ENCODE measurements at places on chromosomes 3 and 15.
A peak's percentile ranks its signal among the peaks of the same experiment; 100 is the strongest.

- no peak for DNase-seq
These were observed 219.8 kb upstream of the THRB start for GRCh38 chr3:24714436-24714835.

- DNase-seq: no peak
These were observed 143.5 kb upstream of the TGFBR2 start for GRCh38 chr3:30462721-30463470.

DNA sequence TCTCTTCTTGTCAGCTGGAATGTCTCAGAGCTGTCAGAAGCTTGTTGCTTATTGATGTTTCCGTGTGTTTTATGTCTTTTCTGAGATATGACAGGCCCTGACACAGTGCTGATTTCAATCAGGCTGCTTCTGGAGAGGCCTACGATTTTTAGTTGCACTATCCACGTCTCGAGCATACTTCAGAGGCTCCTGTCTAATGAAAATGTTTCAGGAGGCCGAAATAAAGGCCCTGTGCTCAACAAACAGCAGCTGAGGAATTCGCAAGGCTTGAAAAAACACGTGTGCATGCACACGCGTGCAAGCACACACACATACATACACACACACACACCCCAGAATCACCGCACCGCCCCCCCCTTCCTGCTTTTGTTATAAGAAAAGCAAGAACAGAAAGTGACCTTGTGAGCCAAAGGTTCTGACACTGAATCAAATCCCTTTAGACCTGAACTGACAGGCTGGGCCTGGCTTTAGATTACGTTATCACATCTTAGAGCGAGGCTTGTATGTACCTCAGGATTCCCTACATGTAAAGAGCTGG, 296.6 kb downstream of the NR2F2 start:
- DNase-seq: no peak

- DNase-seq: no peak
These were observed 97.5 kb upstream of the TLE3 start for GRCh38 chr15:70195171-70195570.

DNA sequence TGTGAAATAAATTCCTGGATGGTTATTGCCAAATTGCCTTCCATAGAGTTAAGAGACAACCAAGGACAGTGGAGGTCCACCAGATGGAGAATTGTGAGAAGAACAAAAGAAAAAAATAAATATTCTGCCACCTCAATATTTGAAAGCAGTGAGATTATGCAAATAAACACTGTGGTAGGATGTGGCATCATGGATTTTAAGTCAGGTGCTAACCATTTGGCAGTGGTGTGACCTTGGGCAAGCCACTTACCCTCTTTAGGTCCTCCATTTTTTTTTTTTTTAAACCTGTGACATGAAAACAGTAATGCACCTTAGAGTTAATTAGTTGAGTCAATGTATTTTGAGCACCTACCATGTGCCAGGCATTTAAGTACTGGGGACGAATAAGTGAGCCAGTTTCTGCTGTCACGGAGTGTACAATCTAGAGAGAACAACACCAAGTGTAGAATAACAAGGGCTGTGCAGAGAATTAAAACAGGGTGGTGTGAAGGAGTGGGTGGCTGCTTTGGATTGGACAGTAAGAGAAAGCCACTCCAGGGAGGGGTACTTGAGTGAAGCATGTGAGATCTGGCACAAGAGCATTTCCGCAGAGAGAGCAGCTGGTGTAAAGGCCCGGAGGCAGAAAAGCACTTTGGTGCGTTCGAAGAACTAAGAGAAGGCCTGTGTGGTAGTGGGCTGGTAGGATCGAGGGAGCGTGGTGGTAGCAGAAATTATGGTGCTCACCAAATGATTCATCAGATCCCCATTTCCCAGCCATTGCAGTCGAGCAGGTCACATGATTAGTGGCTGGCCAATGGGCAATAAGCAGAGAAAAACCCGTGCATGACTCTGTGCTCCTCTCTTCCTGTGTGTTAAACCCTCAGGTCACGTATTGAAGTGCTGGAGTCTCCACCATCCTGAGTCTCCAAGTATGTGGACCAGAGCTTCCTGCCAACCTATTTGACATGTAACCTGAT, 39.2 kb downstream of the CCK start:
- DNase-seq: no peak

DNA sequence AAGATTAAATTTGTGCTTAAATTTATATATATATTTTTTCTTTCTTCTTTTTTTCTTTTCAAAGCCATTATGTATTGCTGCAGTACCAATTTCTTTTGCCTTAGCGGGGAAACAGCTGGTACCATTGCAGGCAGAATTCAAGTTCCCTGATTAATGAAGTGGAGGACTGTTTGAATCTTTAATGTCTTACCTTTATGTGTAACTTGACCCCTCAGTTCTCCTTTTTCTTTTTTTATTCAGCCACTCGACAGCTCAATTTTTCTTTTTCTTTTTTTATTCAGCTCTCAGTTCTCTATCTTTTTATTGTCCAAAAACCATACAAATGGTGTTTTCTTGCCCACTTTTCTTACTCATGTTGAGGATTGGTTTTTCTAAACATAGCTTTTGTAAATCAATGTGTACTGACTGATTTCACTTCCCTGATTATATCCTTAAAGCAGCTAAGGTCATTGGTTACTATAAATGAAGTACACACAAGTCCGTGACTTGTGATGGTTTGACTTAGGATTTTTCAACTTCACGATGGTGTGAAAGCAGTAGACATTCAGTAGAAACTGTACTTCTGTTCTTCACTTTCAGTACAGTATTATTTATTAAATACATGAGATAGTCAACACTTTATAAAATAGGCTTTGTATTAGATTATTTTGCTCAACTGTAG, 22.8 kb downstream of the ATP2C1 start:
- no peak for DNase-seq

- DNase-seq: no peak
These were observed at the start of gene HSPBAP1 for GRCh38 chr3:122793568-122794416. Gene HSPBAP1 (minus strand): TSS chr3:122793831. CDS start chr3:122793680, 151 bp downstream.

DNA sequence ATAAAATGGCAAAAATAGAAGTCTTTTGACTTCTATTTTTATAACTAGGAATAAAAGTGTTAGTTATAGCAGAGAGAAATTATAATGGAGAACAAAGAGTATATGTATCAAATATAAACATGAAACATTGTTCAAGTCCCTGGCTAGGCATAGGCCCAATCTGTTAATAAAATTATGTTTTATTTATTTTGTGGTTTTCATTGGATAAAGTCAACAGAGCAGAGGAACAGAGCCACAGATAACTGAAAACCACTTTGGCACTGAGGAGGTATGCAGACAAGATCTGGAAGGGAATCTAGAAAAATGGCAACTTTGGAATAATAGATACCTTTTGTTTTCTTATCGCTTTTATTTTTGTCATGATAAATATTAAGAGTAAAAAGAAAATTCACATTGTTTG, 50.4 kb upstream of the ICE2 start:
- no peak for DNase-seq

DNA sequence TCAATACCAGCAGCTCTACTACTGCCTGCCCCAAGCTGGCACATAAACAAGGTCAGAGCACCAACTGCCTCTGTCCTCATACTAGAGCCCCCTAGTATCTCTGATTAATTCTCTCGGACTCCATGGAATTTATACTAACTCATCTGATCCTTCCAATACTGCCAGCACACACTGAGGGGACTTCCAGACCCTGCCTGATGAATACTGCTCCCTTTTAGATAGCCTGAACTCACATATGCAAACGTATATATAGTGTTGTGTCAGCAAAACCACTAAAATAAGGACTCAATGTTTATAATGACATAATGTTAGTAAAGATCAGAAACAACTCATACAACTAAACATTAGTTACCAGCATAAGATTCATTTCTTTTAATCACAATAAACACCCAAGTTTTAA, 25.0 kb downstream of the CEP70 start:
- no peak for DNase-seq

GRCh38 chr3:145017959-145018358, 1046.3 kb downstream of the DIPK2A start:
- DNase-seq: no peak

DNA sequence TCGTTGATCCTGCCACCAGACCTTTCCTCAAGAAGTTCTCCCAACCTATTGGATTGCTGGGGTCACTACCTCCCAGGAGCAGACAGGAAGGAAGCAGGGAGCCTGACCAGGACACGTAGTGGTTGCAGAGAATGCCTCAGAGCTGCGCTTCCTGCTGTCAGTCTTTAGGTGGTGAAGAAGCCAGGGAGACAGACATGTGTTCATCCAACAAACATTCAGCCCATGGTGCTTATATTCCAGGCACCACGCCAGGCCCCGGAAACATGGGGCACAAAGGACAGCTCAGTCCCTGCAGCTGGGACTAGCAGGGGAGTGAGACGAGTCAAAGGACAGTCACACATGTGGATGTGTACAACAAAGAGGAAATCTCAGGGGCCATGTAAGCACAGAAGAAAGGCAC, 26.0 kb upstream of the CORO2B start:
- no peak for DNase-seq

GRCh38 chr3:111069974-111070771, 1.4 kb upstream of the NECTIN3 start:
- DNase-seq: no peak

GRCh38 chr3:172467170-172467824, 19.0 kb upstream of the GHSR start:
- no peak for DNase-seq

GRCh38 chr3:177096615-177097014, 100.7 kb downstream of the TBL1XR1 start:
- DNase-seq: no peak

DNA sequence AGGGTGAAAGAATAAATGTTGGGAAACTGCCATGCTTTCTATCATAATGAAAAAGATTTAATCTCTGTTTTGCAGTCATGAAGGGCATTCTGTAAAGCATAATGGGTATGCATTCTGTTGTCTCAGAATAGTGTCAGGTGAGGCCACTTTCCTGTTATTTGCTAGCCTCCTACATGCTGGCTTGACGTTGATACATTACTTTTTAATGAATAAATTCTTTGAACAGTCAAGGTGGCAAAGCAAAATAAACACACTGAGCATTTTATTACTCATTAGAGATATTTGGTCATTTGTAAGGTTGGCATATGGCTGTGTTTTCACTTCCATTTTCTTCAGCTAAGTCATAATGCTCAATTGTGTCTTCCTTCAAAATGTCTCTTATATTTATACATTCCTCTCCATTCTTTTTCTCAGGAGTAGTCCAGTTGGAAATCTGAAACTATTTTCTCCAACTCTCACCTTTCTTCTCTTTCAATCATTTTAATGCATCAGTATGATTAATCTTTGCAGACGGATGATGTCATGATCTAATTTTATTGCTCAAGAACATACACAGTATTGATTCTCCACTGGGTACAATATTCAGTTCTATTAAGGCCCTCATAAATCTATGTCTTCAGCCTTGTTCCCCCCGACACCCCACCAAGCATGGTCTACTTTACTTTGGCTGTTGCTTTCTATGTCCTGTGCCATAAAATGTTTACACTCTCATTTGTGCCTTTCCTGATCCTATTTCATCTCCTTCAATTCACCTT, 290.7 kb downstream of the GBE1 start:
- DNase-seq: no peak

GRCh38 chr3:194682694-194683310, 2.9 kb upstream of the FAM43A start:
- no peak for DNase-seq

GRCh38 chr3:156416846-156417558, 137.9 kb downstream of the SSR3 start:
- DNase-seq: no peak

GRCh38 chr3:126528800-126529541, 5.0 kb downstream of the CHST13 start:
- no peak for DNase-seq

- DNase-seq: no peak
These were observed 28.1 kb downstream of the CHST14 start for GRCh38 chr15:40498891-40499290.

DNA sequence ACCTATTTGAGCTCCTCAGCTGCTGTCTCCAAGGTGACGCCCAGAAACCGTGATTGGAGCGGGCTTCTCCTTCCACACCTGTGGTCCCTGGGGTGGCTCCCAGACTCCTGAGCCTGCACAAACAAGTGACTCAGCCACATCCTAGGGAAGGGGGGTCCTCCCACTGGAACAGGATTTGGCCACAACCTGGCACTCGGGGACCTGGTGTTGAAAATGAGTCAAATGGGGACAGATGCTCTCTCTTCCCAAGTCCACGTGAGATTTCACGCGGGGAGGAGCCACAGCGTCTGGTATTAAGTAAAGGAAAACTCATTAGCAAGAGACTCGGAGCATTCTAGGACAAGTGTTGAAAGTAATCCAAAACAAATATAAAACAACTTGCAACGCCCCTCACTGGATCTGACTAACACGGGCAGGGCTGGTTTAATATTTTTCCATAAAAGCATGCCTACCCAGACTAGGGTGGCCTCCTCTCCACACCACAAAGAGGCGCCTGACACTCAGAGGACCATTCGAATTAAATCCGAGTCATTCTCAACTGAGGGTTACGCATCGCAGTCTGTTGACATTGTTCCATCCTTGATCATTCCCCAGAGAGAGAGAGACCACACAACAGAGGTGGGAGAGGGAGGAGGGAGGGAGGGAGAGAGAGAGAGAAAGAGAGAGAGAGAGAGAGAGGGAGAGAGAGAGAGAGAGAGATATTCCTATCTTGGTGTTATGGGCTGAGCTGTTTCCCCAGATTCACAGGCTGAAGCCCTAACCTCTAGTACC, 74.4 kb downstream of the MGLL start:
- DNase-seq: no peak

GRCh38 chr3:157520485-157521150, 17.4 kb upstream of the VEPH1 start:
- DNase-seq: no peak

- peak; percentile 19 for DNase-seq
These were observed 459 bp upstream of the ADCY5 start for GRCh38 chr3:123449102-123449996.

GRCh38 chr3:184584464-184584891, 22.9 kb downstream of the EPHB3 start:
- DNase-seq: no peak

DNA sequence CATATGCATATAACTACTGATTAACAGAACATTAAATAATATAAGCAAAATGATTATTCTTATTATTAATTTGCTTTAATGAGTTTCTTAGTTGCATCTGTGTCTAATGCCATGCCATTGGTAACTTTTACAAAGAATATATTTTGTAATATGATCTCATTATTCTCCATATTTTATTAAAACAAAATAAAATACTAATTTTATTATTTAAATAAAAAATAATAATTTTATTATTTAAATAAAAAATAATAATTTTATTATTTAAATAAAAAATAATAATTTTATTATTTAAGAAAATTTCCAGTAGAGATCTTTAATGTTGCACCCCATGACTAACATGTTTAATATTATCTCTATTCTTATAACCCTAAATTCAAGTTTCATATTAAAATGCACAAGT, 771.1 kb downstream of the NR2F2 start:
- no peak for DNase-seq

DNA sequence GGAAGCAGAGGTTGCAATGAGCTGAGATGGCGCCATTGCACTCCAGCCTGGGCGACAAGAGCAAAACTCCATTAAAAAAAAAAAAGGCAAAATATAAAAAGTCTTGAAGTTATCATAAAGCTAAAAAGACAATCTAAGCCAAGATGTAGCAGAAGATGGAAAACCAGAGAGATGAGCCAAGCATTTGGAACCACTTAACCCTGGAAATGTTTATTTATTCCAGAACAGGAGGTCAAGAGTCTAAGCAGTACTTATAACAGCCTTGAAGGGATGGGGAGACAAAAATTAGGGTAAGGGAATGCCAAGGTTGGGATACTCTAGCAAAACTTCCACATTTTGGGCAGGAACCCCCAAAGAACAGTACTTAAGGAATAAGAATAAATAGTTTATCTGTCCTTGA, 30.1 kb downstream of the FAIM start:
- DNase-seq: no peak

- DNase-seq: no peak
These were observed 20.8 kb upstream of the NXPE3 start for GRCh38 chr3:101758224-101758623.

GRCh38 chr3:12253516-12254343, 35.1 kb upstream of the PPARG start:
- DNase-seq: no peak
